GDM1 (cell line): ENCODE measurements at places on chromosomes 6 and 20.

- no peak for DNase-seq
Measured at GRCh38 chr6:10256113-10256690, 158.7 kb downstream of the TFAP2A start.

DNA sequence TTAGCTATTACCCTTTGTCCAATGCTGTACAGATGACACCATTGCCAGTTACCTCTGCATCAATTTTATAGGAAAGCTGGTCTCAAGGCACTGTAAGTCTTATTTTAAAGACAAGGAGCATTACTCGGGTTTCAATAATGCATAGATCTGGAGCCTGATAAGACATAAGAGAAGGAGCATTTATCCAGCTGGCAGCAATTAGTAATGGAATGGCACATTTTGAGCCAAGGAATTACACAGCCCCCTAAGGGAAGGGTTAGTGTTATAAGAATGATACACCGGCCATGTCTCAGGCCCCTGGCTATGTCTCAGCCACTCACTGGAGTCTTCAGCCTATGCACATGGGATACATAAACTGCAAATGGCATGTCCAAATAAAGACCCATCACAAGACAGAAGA, 23.1 kb upstream of the TMEM242 start:
- DNase-seq, result no peak

GRCh38 chr6:31711233-31711632, 3.9 kb upstream of the LY6G6D start:
- peak; percentile 71 for DNase-seq

DNA sequence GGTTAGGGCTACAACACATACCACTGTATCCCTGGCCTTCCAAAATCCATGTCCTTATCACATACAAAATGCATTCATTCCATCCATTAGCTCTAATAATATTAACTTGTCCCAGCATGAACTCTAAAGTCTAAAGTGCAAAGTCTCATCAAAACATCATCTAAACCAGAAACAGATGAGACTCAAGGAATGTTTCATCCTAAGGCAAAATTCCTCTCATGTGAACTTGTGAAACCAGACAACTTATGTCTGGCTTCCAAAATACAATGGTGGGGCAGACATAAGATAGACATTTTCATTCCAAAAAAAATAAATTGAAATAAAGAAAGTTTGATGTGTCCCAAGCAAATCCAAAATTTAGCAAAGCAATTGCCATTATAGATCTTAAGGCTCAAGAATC, 257.4 kb downstream of the HTR1B start:
- DNase-seq, result no peak

- no peak for DNase-seq
Measured at GRCh38 chr6:166055801-166056200, 111.8 kb downstream of the TBXT start.

DNA sequence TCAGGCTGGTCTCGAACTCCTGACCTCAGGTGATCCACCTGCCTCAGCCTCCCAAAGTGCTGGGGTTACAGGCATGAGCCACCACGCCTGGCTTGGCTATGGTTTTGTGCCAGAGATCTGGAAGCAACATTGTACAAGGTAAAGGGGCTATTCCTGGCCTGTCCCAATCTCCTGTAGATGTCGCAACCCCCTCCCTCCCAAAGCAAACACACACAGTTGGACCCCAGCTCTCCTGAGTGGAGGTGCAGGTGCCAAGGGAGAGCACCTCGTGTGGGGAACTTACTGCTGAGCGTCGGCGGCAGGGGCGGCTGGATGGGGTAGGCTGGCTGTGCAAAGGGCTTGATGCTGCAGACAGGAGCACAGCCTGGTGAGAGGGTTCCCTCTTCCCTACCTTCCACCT, 8.8 kb downstream of the RPL10A start:
- no peak for DNase-seq
